ENCODE measurements at places on chromosomes 2 and 18. TPM values are rescaled to one million over a fixed set of nuclear protein-coding genes. Genes with fewer than 3 reads are reported as not detected.

GRCh38 chr2:48943436-48943835 is 187.9 kb upstream of the LHCGR start:
- no peaks in the 10 kb centered on the region for H3K27me3 ChIP-seq
- peaks cover 21% of the 10 kb centered on the region for H3K4me1 ChIP-seq
- no peak for DNase-seq

DNA sequence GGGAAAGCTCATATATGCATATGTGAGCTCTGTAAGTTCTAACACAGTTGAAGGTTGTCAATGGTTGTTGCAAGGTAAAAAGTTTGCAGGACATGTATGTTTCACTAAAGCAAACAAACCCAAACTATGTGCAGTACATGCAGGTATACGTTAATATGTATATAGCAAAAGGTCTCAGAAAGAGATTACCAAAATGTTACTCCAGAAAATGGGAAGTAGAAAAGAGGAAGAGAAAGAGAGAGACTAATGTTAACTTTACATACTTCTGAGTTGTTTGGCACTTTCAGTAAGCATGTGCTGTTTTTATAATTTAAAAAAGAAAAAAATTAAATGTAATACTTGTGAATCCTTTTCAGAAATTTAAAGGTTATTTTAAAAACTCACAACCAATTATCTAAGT is 32.8 kb upstream of the PEX13 start:
- H3K27ac ChIP-seq = no peak overlapping the region
- no peaks in the 10 kb centered on the region for H3K27me3 ChIP-seq
- no peaks in the 10 kb centered on the region for H3K36me3 ChIP-seq

DNA sequence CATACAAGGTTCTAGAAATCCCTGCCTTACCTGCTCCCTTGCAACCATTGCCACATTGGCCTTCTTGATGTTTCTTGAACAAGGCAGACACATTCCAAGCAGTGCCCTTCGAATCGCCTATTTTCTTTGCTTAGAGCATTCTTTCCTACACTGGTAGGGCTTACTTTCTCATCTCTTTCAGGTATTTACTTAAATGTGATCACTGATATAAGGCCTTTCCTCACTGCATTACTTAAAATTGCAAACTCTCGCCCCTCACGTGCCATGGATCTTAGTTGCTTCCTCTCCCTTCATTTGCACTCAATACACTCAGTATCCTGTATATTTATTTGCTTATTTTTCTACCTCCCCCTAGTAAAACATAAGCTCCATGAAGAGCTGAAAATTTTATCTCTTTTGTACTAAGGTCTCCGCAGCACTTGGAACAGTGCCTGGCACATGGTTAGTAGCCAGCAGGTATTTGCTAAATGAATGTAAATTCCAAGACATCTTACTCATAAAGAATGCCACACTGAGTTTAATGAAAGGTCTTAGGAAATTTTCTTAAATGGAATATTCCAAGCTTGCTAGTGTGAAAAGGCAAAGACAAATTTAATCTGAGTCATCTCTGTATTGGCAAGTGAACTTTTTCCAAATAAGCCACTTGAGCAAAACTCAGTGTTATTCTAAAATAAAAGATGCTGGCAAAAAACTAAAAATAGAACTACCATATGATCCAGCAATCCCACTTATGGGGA is 42.4 kb upstream of the FIGN start:
- no peak for DNase-seq
- H3K4me1 ChIP-seq = no peaks in the 10 kb centered on the region
- no peak overlapping the region for H3K27ac ChIP-seq

DNA sequence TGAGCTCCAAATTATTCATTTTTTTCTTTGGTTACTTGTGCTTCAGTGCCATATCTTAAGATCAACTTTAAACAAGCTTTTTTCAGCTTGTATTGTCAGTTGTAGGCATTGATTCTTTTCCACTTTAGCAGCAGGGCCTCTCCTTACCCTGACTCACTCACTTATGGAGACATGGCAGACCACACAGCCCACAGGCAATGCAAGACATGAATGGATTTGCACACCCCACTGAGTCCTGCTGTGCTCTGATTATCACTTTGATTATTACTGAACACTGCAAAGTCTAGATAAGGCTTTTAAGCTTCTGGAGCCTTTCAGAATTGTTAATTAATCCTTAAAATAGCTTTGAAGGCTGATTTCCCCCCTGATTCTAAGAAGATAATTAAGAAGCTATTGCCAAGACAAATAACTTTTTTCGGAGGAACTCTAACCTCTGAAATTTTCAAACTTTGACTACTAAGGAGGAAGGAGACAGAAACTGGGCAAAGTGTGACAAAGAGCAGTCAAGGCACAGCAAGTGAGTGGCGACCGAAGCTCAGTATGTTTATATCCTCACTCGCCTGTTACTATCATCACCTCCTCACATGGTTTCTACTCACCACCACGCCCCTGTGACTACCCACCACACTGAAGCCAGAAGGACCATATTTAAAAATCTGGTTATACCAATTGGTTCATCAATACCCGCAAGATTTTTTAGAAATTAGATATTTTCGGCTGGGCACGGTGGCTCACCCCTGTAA is 43.3 kb downstream of the CACNB4 start:
- H3K36me3 ChIP-seq = peaks cover 8% of the 10 kb centered on the region
- DNase-seq = no peak
- H3K27ac ChIP-seq = no peak overlapping the region
- no peak overlapping the region for H3K4me3 ChIP-seq
- peaks cover 5% of the 10 kb centered on the region for H3K27me3 ChIP-seq

GRCh38 chr2:95361216-95361980 is 41.1 kb upstream of the FAHD2A start:
- peaks cover 7% of the 10 kb centered on the region for H3K36me3 ChIP-seq
- no peak overlapping the region for H3K4me3 ChIP-seq
- peaks cover 1% of the 10 kb centered on the region for H3K4me1 ChIP-seq

Gene KANSL1L
- total RNA-seq = 26.4 TPM

Gene GPAT2
- 0.47 TPM for total RNA-seq
